ENCODE measurements at places on chromosomes 3 and 15.
A peak's percentile ranks its signal among the peaks of the same experiment; 100 is the strongest.

DNA sequence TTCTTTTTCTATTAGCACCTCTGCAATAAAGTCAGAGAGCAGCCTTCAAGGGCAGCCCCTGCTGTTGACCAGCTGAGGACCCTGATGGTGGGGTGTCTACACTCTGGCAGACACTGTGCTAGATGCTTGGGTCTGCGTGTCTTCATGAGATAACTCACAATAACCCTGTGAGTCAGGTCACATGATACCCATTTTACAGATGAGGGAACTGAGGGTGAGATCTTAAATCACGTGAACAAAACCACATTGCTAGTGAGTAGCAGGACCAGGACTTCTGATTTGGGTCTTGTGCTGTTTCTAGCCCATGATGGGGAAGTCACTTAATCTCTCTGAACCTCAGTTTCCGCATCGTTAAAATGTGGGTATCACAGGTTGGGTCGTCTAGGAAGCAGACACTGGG, 118.5 kb upstream of the LIPC start:
- DNase-seq: no peak
- no peaks in the 10 kb centered on the region for H3K27me3 ChIP-seq

GRCh38 chr3:195129644-195130492, 141.1 kb downstream of the XXYLT1 start:
- no peak overlapping the region for H3K4me3 ChIP-seq
- H3K36me3 ChIP-seq: no peaks in the 10 kb centered on the region

GRCh38 chr3:48970586-48970985, 19.5 kb upstream of the P4HTM start:
- H3K27ac ChIP-seq: no peak overlapping the region
- H3K27me3 ChIP-seq: no peaks in the 10 kb centered on the region
- no peak overlapping the region for H3K4me3 ChIP-seq
- H3K4me1 ChIP-seq: no peaks in the 10 kb centered on the region

- H3K27me3 ChIP-seq: no peaks in the 10 kb centered on the region
- no peak for DNase-seq
- H3K4me1 ChIP-seq: peaks cover 3% of the 10 kb centered on the region
- no peak overlapping the region for H3K27ac ChIP-seq
- no peak overlapping the region for H3K4me3 ChIP-seq
Observed at GRCh38 chr15:69576948-69577351, 124.3 kb downstream of the RPLP1 start.

- no peak overlapping the region for H3K27ac ChIP-seq
- DNase-seq: no peak
- H3K4me3 ChIP-seq: no peak overlapping the region
- H3K27me3 ChIP-seq: no peaks in the 10 kb centered on the region
- no peaks in the 10 kb centered on the region for H3K4me1 ChIP-seq
Observed at GRCh38 chr3:132545471-132545870, 51.6 kb upstream of the ACKR4 start.

DNA sequence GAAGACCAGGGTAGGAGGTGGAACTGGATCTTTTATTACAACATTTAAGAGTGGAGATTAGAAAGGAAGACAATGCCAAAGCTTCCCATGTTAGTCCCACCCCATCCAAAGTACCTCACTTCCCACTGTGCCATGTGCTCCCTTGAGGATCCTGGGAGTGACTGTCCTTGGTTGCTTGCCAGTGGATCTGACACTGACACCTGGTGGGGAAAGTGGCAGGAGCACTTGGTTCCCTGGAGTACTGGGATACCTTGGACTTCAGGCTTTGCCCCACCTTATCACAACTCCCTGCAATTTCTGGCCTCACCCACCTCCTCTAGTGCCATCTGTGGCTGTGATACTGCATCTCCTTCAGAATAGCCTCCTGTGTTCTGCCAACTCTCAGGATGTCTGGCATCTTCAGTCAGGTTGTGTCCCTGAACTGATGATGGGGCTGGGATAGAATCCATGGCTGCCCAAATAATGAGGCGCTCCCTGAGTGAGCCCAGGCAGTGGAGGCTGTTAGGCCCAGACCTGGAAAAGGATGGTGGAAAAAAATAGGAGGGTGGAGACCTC, 1.3 kb downstream of the ELL3 start:
- H3K4me3 ChIP-seq: peak overlapping the region; percentile 78
- H3K27ac ChIP-seq: no peak overlapping the region
- no peaks in the 10 kb centered on the region for H3K27me3 ChIP-seq
- peaks cover 5% of the 10 kb centered on the region for H3K4me1 ChIP-seq

DNA sequence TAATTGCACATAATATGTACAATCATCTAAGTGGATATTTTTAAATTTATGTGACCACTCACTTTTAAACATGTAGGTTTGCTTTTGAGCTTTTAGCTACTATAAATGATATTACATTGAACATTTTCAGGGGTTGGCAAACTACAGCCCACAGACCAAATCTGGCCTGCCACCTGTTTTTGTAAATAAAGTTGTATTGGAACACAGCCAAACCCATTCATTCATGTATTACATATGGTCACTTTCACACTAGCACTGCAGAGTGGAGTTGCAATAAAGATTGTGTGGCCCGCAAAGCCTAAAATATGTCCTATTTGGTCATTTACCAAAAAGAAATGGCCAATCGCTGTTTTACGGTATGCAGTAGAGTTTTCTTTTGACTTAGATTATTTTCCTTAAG, 21.2 kb downstream of the CMTM7 start:
- DNase-seq: no peak
- no peak overlapping the region for H3K4me3 ChIP-seq
- H3K27me3 ChIP-seq: no peaks in the 10 kb centered on the region
- no peak overlapping the region for H3K27ac ChIP-seq
- no peaks in the 10 kb centered on the region for H3K36me3 ChIP-seq
- H3K4me1 ChIP-seq: peaks cover 31% of the 10 kb centered on the region

All from H1 (cell line).